ENCODE measurements at places on chromosomes 2 and 18. TPM values are rescaled to one million over a fixed set of nuclear protein-coding genes. Genes with fewer than 3 reads are reported as not detected.

Gene ACKR3
- 49.7 TPM for total RNA-seq

Gene IHH
- total RNA-seq: not detected

DNA sequence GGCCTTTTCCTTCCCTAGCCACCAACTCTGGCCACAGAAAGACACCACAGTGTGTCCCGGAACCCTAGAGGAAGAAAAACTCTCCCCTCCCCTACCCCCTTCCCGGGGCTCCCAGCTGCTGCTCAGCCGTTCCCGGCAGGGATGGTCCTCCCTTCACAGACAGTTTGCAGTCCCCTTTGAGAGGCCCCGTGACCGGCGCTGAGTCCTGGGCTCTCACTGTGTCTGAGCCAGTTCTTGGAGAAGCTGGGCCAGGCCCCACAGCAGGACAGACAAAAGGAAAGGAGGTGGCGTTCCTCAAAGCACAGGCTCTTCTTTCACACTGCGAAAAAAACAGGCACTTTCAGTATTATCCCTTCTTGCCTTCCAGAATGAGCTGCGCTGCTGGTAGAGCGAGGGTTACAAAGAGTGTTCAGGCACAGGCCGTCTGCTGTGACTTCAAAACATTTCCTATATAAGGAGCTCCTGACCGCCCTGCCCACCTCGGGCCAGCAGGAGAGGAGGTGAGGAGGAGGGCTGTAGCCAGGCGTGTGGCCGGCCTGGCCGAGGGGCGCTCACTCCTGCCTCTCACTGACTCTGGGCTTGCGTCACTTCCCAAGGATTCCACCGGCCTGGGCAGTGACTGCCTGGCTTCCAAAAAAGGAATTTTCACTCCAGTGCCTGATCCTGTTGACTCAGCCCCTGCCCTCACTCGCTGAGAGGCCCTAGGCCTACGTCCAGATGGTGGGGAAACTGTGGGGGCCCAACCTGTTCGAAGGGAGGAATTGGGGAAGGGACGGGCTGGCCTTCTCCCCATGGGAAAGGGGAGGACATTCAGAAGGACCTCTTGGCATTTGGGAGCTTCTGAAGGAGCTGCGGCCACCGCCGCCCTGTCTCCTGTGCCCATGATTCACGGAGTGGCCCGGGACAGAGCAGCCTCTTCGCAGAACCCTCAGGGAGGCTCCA is 24.9 kb downstream of the CIDEA start:
- peak; percentile 93 for DNase-seq
- peak overlapping the region; percentile 51 for H3K4me3 ChIP-seq
- H3K27ac ChIP-seq: peak overlapping the region; percentile 96

- DNase-seq: peak; percentile 96
- peak overlapping the region; percentile 36 for H3K4me3 ChIP-seq
- H3K36me3 ChIP-seq: peaks cover 20% of the 10 kb centered on the region
- H3K27ac ChIP-seq: peak overlapping the region; percentile 95
These were observed 69.9 kb upstream of the ITGB6 start for GRCh38 chr2:160269803-160270570.

DNA sequence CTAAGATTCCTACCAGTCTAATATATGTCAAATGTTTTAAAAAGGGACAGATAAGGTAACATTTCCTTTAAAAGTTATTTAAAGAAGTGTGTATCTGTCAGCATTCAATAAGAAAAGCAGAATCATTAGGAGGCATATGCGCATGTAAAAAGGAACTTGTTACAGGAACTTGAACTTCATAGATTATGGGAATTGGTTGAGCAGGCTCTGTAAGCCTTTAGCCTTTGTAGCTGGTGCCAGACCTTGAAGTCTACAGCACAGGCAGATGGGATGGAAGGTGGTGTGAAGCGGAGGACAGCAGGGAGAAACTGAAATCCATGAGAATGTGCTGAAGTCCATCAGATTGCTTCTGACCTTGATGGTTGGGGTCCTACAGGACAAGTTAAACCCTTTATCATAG is 138.3 kb upstream of the ST6GAL2 start:
- no peak for DNase-seq
- no peaks in the 10 kb centered on the region for H3K27me3 ChIP-seq
- no peak overlapping the region for H3K4me3 ChIP-seq
- H3K27ac ChIP-seq: no peak overlapping the region
- no peaks in the 10 kb centered on the region for H3K4me1 ChIP-seq

Gene CROCC2
- total RNA-seq: not detected

DNA sequence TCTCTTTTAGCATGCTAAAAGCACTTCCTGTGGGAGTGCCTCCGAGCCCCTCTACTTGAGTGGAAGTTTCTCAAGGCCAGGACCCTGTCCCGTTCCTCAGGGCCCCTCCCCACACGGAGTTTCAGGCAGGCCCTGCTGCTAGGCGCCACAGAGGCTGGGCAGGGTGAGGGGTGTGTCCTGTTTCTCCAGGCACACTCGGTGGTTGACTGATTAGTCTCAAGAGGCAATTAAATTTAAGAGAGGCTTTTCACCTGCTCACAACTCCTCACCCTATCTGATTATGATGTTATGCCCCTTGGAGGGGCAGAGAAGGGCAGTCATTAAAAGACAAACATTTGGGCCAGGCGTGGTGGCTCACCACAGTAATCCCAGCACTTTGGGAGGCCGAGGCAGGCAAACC is 160.8 kb upstream of the HAAO start:
- no peak overlapping the region for H3K4me3 ChIP-seq
- no peaks in the 10 kb centered on the region for H3K4me1 ChIP-seq
- no peak overlapping the region for H3K27ac ChIP-seq
- DNase-seq: no peak
- no peaks in the 10 kb centered on the region for H3K27me3 ChIP-seq
- H3K36me3 ChIP-seq: no peaks in the 10 kb centered on the region

GRCh38 chr2:69977186-69977585 is 15.8 kb upstream of the ASPRV1 start:
- H3K4me1 ChIP-seq: no peaks in the 10 kb centered on the region
- H3K27me3 ChIP-seq: no peaks in the 10 kb centered on the region
- no peak overlapping the region for H3K4me3 ChIP-seq
- DNase-seq: no peak
- H3K36me3 ChIP-seq: no peaks in the 10 kb centered on the region
- no peak overlapping the region for H3K27ac ChIP-seq

DNA sequence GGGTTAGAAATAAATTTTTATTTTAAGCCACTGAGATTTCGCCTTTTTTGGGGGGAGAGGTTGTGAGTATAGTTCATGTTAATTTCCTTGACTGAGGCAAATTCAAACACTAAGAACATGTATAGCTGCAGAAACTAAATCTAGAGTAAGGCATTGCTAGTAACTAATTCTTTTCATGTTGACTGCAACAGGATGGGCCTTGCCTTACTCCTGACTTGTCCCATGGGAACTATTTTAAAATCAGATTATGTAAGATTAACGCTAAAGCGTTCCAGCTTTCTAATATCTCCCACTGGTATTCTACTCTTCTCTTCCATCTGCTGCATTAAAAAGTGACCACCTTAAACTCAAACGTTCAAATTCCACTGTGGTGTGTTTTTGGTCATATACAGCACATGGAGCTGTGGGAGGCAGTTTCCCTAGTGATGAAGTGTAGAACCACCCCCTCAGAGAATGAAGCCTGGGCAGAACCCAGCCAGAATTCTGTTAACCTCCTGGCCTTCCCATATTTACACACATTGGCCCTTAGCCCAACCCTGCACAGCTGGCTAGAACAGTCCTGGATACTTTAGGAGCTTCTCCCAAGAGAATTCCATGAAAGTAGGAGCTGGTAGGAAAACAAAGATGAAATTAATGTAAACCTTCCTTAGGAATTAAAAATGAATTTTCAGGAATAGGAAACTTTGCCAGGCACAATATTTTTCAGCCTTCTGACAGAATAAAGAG is 687.8 kb downstream of the SLC4A3 start:
- no peak overlapping the region for H3K27ac ChIP-seq
- H3K27me3 ChIP-seq: no peaks in the 10 kb centered on the region
- H3K4me3 ChIP-seq: no peak overlapping the region
- H3K4me1 ChIP-seq: peaks cover 10% of the 10 kb centered on the region
- H3K36me3 ChIP-seq: no peaks in the 10 kb centered on the region

Gene OTX1
- total RNA-seq: not detected

GRCh38 chr18:77359561-77360314 is 110.1 kb downstream of the GALR1 start:
- H3K4me1 ChIP-seq: no peaks in the 10 kb centered on the region
- no peaks in the 10 kb centered on the region for H3K27me3 ChIP-seq
- no peak overlapping the region for H3K4me3 ChIP-seq
- no peak for DNase-seq
- no peaks in the 10 kb centered on the region for H3K36me3 ChIP-seq
- H3K27ac ChIP-seq: no peak overlapping the region

Gene MC4R
- not detected for total RNA-seq

DNA sequence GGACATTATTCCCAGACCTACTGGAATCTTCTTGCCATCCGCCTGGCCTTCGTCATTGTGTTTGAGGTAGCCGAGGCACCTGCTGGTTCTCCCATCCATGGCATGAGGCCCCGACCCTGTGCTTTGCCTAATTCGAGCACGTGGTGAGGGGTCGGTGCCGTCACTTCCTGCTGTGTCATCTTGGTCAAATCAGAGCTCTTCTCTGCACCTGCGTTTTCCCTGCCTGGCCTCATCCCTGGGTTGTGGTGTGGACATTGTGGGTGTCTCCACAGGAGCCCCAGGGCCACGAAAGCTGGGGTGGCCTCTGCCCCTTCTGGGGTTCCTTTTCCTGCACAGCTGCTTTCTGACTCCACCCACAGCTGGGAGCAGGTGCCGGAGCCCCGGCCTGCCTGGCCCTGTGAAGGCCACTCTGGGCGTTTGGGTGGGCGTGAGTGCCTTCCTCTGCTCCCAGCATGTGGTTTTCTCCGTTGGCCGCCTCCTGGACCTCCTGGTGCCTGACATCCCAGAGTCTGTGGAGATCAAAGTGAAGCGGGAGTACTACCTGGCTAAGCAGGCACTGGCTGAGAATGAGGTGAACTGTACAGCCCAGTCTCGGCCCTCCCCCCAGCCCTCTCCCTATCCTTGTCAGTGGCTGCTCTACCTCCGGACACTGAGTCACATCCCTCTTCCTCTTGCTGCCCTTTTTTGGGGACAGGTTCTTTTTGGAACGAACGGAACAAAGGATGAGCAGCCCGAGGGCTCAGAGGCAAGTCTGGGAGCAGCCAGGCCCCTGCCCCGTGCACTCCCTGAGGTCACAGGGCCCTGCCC is 34.9 kb downstream of the ANO7 start:
- H3K4me3 ChIP-seq: no peak overlapping the region
- no peaks in the 10 kb centered on the region for H3K27me3 ChIP-seq
- DNase-seq: no peak
- peaks cover 44% of the 10 kb centered on the region for H3K4me1 ChIP-seq
- no peak overlapping the region for H3K27ac ChIP-seq
- peaks cover 13% of the 10 kb centered on the region for H3K36me3 ChIP-seq

DNA sequence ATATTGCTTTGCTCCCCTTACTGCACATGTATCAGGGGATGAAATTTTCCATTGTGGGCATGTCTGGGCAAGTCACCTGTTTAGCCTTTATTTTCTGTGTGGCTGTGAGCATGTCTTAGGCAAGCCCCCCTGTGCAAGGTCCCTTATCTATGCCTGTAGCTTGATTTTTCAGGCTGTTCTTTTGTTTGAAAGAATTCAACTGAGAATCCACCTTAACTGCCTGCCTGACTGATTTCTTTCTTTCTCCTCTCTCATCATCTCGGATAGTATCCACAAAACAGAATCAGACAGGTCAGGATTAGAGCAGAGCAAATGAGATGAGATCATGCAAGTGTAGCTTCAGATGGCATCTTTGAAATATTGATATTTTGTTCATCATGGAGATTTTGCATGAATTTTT is 1147.5 kb upstream of the ACVR2A start:
- no peak overlapping the region for H3K27ac ChIP-seq
- H3K4me1 ChIP-seq: no peaks in the 10 kb centered on the region

Gene CCDC148
- 1.1 TPM for total RNA-seq

DNA sequence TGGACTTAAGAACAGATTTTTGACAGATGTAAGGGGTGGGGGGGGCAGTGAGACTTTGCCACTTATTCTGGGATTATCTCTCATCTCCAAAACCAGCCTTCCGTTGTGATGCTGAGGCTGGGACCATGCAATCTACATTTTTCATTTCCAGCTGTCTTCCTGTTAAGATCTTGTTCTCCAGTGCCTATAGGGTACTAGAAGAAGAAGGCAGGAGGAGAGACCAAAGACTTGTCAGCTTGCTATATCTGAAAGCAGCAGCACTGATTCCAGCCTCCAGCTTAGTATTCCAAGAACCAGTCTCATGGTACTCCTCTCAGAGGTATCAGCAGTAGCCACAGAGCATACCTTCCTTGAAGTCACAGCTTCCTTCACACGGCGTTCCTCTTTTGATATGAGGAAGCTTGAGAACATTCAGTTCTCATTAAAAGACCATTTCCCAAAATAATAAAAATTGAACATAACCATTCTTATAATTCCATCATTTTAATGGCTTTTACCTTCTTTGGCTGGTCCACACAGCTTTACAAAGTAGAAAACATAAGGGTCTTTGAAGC is 49.8 kb downstream of the USP34 start:
- no peak for DNase-seq
- no peaks in the 10 kb centered on the region for H3K36me3 ChIP-seq
- H3K27ac ChIP-seq: no peak overlapping the region
- H3K4me1 ChIP-seq: no peaks in the 10 kb centered on the region

- H3K27me3 ChIP-seq: no peaks in the 10 kb centered on the region
- no peak for DNase-seq
- H3K4me1 ChIP-seq: no peaks in the 10 kb centered on the region
- no peak overlapping the region for H3K27ac ChIP-seq
These were observed 65.4 kb upstream of the ASAP2 start for GRCh38 chr2:9141091-9141667.

DNA sequence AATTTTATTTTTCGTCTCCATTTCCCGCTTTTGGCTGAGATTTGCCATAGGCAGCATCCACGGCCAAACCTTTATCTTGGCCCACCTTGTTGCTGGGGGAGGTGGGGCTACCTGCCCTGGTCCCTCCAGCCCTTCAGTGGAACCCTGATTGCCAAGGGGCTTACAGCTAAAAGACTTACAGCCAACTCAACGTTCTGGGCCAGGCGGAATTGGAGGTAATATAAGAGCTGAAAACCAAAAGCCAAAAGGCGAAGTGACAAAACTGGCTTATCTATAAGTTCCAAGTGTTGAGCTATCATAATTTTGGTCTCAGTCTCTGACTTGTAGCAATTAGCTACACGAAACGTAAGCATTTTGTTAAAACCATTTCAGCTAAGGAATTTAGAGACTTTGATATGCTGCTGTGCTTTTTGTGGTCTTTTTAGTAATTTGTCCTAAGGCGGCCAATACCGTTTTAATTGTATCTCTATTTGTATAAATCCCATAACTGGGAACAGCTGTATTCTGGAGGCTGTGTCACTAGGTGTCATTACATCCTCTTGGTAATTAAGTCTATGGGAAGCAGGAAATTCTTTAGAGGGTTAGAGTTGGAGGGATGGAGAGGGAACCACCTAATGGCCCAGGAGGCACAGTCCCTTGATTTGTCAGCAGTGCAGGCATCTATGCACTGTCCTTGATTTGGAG is 24.0 kb downstream of the PDCD1 start:
- H3K36me3 ChIP-seq: no peaks in the 10 kb centered on the region
- H3K27me3 ChIP-seq: no peaks in the 10 kb centered on the region
- no peak overlapping the region for H3K27ac ChIP-seq

GRCh38 chr18:49898421-49898820 is 85.1 kb upstream of the ACAA2 start:
- no peak overlapping the region for H3K4me3 ChIP-seq
- no peaks in the 10 kb centered on the region for H3K36me3 ChIP-seq
- H3K27me3 ChIP-seq: no peaks in the 10 kb centered on the region
- DNase-seq: no peak

- no peaks in the 10 kb centered on the region for H3K4me1 ChIP-seq
- DNase-seq: no peak
- H3K36me3 ChIP-seq: no peaks in the 10 kb centered on the region
- H3K4me3 ChIP-seq: no peak overlapping the region
- H3K27me3 ChIP-seq: no peaks in the 10 kb centered on the region
- H3K27ac ChIP-seq: no peak overlapping the region
These were observed 17.9 kb downstream of the SDC1 start for GRCh38 chr2:20207051-20207450.

Data from right atrium auricular region (tissue), 2 donors.